ENCODE measurements at places on chromosomes 7 and 10.

DNA sequence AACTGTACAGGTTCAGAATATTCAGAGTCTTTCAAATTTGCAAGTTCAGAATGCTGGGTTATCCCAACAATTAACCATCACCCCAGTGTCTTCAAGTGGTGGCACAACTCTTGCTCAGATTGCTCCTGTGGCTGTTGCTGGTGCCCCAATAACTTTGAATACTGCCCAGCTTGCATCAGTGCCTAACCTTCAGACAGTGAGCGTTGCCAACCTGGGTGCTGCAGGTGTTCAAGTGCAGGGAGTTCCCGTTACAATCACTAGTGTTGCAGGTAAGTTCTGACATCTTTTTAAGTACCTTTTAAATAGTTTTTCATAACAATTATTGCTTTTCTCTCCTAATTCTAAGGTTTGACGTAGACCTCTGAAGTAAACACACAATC lies 2.7 kb downstream of the SP4 start:
- DNase-seq = no peak

DNA sequence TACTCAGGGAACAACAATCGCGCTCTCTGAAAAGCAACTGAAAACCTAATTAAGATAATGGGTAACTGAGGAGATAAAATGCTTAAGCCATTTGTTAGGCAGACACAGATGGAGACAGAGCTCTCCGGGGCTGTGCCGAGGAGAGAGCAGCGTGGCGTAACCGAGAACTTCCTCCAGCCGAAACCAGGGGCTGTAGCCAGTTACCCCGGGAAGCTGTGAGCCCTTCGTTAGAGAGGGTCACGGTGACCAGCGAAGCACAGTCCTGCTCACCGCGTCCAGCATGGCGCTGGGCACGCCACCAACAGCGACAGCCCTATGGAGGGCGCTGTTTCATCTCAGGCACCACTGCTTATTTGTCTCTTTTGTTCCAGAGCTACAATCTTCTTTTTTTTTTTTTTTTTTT lies 16.1 kb downstream of the PAPOLB start:
- no peak for DNase-seq

DNA sequence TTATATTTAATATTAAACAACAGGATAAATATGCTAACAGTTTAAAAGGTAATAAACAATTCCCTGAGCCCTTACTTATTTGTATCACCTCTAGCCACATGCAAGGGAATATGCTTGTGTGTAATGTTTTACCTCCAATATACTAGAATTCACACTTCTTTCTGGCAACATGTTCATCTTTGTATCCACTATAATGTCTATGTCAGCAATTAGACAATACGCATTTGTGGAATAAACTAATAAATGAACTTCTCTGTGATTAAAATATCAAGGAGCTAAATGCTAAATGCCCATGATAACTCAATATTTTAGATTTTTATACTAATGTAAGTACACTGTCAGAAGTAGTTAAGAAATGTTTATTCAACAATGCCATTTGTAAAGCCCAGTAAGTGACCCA lies 350.5 kb downstream of the DGKB start:
- DNase-seq = no peak

DNA sequence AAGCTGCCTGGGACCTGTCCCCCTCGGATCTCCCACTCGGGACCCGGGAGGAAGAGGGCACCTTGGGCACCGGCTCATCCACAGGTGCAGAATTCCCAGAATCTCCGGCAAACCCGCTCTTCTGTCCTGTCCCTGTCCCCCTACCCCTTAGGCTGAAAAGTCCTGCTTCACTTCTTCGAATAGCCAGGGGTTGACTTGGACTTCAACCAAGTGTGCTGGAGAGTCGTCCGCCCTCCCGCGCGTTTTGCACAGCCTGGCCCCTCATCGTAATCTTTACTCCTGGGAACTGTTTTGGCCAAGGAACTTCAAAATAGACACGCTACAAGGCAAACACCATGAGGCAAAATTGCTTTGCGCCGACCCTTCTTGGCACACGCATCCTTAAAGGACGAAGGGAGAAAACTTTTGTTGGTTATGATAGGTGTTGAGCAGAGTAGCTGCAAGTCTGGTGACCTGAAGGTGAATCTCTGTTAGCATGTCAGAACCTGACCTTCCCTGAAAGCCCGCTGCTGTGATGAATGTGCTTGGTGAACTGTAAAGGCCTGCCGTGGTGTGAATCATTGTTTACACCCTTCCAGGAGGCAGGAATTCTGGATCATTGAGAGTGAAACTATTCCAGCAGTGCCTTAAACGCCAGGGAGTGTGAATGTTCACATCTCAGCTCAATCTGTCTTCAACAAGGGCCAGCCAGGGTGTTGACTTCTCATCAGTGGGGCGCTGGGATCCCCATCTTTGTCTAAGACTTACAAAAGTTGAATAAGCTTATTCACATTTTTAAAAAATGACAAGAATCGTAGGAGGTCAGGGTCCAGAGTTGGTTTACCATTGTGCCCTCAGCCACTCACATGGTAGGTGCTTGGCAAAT lies 589 bp upstream of the RAPGEF5 start:
- DNase-seq = no peak

- DNase-seq = peak; percentile 84
These were observed 1.1 kb downstream of the P4HA1 start for GRCh38 chr10:73095481-73096021.

DNA sequence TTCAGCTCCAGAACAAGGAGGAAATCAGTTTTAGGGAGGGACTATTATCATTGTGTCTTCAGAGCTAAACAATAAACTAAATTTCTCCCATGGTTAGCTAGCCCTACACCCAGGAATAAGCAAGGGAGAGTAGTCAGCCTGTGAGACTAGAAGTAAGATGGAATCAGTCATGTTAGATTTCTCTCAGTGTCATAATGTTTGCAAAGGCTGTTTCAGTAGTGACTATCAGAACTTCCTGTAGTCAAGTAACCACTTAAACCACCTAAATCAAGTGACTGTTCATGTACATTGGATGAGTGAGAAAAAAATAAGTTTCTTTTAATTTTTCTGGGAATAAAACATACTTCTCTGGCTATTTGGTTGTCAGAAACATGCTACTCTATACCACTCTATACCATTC lies 121.6 kb downstream of the KCND2 start:
- no peak for DNase-seq

GRCh38 chr7:149474309-149475120 lies 13.7 kb upstream of the ZNF777 start:
- no peak for DNase-seq

- DNase-seq = no peak
These were observed 130.4 kb upstream of the BMPER start for GRCh38 chr7:33774762-33775523.

DNA sequence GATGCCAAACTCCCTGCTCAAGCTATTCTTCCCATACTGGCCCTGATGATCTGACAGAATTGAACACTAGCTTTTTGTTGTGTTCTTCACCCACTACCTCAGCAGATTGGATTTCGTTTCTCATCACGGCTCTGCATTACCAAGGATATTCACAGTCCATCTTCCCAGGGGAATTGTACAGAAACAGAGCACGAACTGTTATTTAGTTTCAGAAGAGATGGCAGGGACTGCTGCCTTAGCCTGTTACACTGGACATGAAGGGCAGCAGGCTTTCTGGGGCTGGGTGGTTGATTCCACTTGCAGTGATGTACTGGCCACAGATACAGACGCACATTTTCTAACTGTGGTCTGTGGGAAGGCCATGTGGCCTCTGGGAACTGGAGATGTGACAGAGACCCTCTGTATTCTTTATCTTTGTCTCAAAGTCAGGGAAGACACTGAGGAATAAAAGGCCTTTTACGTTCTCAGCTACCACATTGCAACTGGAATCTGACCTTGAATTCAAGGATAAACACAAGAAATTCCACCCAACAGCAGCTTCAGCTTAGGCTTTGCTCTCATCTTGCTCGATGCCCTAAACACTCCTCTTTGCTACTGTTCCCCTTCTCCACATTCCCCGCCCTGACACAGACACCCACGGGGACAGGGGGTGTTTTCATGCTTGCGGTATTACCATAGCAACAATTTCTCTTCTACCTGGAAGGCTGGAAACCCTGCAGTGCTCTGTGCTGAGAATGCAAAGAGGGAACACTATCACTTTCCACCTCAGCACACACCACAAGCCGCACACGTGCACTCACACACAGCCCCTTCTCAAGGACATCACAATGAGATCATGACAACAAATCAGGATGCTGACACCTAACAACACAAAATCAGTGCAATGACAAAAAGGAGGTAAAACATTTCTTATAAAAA lies 81.7 kb downstream of the RNF216 start:
- DNase-seq = no peak

DNA sequence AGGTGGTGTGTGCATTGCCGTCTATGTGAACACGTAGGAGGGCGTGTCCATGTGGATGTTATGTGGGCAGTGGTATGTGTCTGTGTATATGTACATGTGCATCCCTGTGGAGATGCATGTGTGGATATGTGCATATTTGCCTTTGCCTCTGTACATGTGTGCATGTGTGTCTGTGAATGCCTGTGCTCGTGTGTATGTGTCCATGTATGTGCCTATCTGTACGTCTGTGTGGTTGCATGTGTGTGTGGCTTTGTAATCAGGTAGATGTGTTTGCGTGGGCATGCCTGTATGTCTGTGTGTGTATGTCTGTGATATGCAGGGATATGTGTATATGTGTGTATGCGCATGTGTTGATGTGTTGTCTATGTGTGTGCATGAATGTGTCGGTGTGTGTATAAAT lies 19.7 kb downstream of the ADCY1 start:
- no peak for DNase-seq

DNA sequence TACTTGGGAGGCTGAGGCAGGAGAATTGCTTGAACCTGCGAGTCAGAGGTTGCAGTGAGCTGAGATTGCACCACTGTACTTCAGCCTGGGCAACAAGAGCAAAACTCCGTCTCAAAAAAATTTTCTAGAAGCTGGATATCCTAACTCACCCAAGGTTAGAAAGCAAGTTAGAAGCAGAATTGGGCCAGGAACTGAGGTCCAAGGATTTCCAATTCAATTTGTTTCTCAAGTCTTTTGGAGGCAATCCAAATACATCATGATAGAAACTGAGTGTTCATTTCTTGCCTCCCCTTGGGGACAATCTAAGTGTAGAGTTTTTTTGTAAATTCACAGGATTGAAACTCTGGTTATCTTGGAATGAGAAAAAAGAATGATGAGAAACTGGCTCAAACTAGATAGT lies 45.5 kb downstream of the LAMB1 start:
- DNase-seq = no peak

GRCh38 chr7:155337946-155338631 lies 40.4 kb downstream of the INSIG1 start:
- no peak for DNase-seq

DNA sequence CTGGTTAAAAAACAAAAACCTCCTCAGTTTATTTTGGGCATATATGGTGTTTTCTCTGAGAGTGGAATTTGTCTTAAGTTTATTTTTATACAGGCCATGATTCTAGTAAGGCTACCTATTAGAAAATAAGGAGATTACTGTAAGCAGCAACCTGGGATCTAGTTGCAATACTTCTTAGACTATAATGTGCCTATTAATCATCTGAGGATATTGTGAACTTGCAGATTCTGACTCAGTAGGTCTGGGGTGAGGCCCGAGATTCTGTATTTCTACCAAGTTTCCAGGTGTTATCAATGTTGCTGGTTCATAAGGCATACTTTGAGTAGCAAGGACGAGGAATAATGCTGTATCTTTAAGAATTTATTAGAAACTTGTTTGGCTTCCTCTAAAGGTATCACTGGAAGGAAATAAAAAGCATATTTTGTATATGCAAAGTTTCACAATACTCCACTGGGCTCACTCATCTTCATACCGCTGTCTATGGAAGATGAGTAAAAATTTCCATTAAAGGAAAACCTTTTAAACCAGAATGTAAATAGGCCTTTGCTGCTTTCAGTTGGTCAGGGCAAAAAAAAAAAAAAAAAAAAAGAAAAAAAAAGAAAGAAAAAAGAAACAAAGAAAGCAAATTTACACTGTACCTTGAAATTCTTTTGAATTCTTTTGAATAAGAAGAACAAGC lies 105.8 kb downstream of the BMPER start:
- DNase-seq = no peak

DNA sequence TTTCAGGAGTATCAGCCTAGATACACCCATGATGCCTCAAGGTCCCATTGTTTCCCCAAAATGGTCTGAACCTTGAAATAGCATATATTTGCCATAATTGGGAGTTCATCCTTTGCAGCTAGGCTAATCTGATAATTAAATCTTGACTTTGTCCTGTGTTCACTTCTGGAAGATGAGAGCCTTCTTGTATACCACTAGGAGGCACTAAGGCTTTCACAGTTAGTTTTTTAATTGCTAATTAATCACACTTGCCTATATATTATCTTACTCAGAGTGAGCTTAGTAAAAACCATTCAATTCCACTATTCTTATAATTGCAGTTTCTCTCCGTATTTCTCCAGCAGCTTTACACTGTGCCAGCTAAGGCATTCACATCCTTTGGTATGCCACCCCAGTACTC lies 48.7 kb upstream of the MAGI2 start:
- no peak for DNase-seq

DNA sequence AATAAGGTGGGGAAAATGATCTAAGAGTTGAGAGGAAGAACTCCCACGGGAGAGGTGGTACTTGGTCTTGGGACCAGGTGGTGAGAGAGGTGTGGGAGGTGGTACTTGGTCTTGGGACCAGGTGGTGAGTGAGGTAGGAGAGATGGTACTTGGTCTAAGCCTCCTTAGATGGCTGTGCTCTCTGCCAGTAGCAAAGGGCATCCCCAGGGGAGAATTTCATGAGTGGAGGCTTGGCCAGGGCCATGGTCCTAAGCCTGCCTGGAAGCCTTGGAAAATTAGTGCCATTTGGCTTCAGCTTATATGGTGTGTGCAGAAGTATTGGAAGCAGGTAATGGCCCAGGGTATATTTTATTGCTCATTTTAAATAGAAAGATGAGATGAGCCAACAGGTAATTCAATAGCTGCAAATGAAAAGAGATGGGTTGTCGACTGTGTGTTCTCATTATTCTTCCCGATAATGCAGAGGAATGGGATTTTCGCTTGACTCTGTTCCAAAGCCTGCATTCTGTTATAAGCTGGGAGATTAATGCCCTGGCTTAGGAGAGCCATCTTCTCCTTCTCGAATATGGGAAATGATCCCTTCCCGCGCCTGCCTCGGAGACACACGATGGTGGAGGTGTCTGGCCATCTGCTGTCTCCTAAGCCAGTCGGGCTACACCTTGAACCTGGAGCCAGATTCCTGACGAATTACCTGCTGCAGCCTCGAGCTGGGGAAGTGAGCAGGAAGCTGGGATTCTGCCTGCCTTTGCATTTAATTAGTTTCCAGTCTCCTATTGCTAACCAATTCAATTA lies 287.8 kb downstream of the GALNT17 start:
- no peak for DNase-seq

- no peak for DNase-seq
These were observed 62.1 kb downstream of the CHN2 start for GRCh38 chr7:29256693-29257002.

- peak; percentile 27 for DNase-seq
These were observed 2.8 kb upstream of the OR6V1 start for GRCh38 chr7:143049362-143049761.

- DNase-seq = no peak
These were observed 13.1 kb downstream of the PHKG1 start for GRCh38 chr7:56079450-56080185.

GRCh38 chr7:105365541-105366534 lies 22.9 kb downstream of the SRPK2 start:
- no peak for DNase-seq

GRCh38 chr7:137343281-137343841 lies at the start of gene PTN:
Gene PTN, minus strand, starts transcription at chr7:137343733. Its CDS starts 88,760 bp downstream, at chr7:137254973.
- DNase-seq = no peak
